ENCODE measurements at places on chromosomes 13 and 19.

GRCh38 chr13:106151056-106151699 is 384.3 kb downstream of the EFNB2 start:
- peaks cover 3% of the 10 kb centered on the region for H3K4me1 ChIP-seq
- no peaks in the 10 kb centered on the region for H3K27me3 ChIP-seq
- H3K36me3 ChIP-seq, result no peaks in the 10 kb centered on the region
- no peak overlapping the region for H3K27ac ChIP-seq
- no peak for DNase-seq

DNA sequence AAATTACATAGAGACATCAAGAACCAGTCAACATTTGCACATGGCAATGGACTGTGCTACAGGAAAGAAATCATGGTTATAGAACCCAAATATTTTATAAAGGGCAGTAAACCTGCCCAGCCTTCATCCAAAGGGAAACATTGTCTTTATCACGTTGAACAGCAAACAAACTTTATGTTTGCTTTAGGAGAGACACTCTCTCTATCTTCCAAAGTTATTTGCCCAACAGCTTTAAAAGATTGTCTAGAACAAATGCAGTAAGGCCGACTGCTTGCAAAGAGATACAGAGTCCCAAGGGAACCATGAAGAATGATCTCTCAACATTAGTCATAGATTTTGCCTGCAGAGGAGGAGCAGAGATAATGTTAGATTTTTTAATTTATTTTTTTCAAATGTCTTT is 1323.5 kb upstream of the SLC10A2 start:
- DNase-seq, result no peak
- no peaks in the 10 kb centered on the region for H3K36me3 ChIP-seq
- H3K27ac ChIP-seq, result no peak overlapping the region
- no peaks in the 10 kb centered on the region for H3K27me3 ChIP-seq

DNA sequence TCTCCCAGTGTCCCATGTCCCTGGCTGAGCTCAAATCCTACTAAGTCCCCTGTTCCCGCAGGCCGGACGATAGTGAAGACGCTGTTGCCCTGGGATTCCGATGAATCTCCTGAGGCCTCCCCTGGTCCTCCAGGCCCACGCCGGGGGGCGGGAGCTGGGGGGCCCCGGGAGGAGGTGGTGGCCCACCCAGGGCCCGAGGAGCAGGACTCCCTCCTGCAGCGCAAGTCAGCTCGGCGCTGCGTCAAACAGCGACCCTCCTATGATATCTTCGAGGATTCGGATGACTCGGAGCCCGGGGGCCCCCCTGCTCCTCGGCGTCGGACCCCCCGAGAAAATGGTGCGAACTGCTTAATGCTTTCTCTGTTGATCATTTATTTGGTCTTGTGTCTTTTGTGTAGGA is 5.9 kb downstream of the KMT2B start:
- no peak for DNase-seq
- H3K4me3 ChIP-seq, result no peak overlapping the region
- no peak overlapping the region for H3K27ac ChIP-seq
- no peaks in the 10 kb centered on the region for H3K4me1 ChIP-seq
- peaks cover 56% of the 10 kb centered on the region for H3K36me3 ChIP-seq
- H3K27me3 ChIP-seq, result no peaks in the 10 kb centered on the region

GRCh38 chr19:29882719-29883105 is 59.3 kb upstream of the URI1 start:
- H3K36me3 ChIP-seq, result no peaks in the 10 kb centered on the region
- no peaks in the 10 kb centered on the region for H3K27me3 ChIP-seq
- H3K4me3 ChIP-seq, result no peak overlapping the region

DNA sequence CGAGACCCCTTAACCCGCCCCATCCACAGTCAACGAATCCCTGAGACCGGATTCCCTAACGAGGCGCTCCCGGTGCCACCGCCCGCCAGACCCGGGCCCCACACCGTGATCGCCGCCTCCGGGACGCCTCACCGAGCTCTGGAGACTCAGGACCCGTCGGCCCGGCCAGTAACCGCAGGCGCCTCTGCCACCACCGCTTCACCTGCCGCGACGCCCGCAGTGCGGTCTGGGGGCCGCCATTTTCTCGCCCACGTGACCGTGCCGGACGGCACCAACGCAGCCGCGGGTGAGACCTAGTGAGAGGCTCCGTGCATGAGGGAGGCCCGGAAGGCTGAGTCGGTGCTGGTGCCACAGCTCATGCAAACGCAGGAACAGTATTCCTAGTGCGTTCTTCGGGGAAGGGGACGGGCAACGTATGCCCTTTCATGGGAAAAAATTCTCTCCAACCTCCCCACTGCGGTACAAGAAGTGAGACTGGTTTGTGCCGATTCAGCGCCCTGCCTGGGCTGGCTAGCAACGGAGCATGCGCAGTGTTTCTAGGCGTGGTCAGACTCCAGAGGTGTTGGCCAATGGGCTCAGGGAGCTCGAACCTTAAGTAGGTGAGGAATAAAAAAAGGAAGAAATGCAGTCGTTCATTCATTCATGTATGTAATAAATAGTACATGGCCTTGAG is at the start of gene DOHH:
TSS of gene DOHH (minus strand) at position 246 of the 673 bp plus-strand sequence. CDS start 3,860 bp downstream, outside the sequence.
- H3K4me1 ChIP-seq, result no peaks in the 10 kb centered on the region
- H3K27me3 ChIP-seq, result no peaks in the 10 kb centered on the region
- no peak within 1 kb of the TSS for H3K27ac ChIP-seq
- DNase-seq, result peak; percentile 97
- peaks cover 5% of the 10 kb centered on the region for H3K36me3 ChIP-seq
- peak within 1 kb of the TSS; percentile 94 for H3K4me3 ChIP-seq

DNA sequence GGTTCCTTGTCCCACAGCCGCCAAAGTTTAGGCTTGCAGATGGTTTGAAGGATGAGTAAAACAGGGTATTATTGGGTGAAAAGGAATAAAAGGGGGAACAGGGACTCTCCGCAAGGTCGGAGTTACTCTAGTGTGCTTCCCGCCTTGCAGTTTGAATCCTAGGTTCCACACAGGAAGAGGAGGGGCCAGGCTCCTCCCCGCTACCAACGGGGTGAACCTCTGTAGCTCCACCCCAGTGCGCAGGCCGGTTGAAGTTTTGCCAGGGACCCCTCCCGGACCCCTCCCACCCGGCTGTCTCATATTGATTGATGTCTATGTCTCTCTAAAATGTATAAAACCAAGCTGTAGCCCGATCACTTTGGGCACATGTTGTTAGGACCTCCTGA is 11.6 kb upstream of the GTF2F2 start:
- H3K27ac ChIP-seq, result no peak overlapping the region
- DNase-seq, result no peak
- peaks cover 3% of the 10 kb centered on the region for H3K4me1 ChIP-seq
- H3K4me3 ChIP-seq, result no peak overlapping the region
- no peaks in the 10 kb centered on the region for H3K36me3 ChIP-seq

DNA sequence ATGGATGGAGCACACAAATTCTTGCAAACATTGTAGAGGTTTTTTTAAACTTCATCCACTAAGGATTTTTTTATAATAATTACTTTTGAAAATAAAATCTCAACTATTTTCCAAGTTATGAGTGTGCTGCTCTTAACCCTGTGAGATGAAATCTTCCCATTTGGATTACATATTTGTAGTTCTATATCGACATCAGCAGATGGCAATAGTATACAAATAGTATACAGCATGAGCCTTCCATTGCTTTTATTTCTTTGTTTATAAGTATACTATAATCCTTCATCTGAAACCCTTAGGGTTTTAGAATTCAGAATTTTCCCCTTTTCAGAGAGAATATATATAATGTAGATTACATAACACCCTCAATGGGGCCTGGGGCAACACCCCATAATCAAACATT is 70.5 kb downstream of the GJA3 start:
- H3K27ac ChIP-seq, result no peak overlapping the region
- DNase-seq, result no peak
- no peaks in the 10 kb centered on the region for H3K4me1 ChIP-seq
- H3K4me3 ChIP-seq, result no peak overlapping the region
- H3K27me3 ChIP-seq, result no peaks in the 10 kb centered on the region

GRCh38 chr13:67776151-67776550 is 546.0 kb upstream of the PCDH9 start:
- DNase-seq, result no peak
- no peaks in the 10 kb centered on the region for H3K4me1 ChIP-seq
- no peak overlapping the region for H3K27ac ChIP-seq
- H3K27me3 ChIP-seq, result no peaks in the 10 kb centered on the region
- H3K36me3 ChIP-seq, result no peaks in the 10 kb centered on the region

GRCh38 chr13:93767180-93767916 is 540.7 kb downstream of the GPC6 start:
- no peaks in the 10 kb centered on the region for H3K4me1 ChIP-seq
- no peak overlapping the region for H3K4me3 ChIP-seq
- no peaks in the 10 kb centered on the region for H3K36me3 ChIP-seq
- no peak overlapping the region for H3K27ac ChIP-seq

- no peaks in the 10 kb centered on the region for H3K4me1 ChIP-seq
- H3K36me3 ChIP-seq, result no peaks in the 10 kb centered on the region
- H3K27ac ChIP-seq, result no peak overlapping the region
- H3K27me3 ChIP-seq, result no peaks in the 10 kb centered on the region
- no peak for DNase-seq
Measured at GRCh38 chr13:83618966-83619365, 263.3 kb downstream of the SLITRK1 start.

DNA sequence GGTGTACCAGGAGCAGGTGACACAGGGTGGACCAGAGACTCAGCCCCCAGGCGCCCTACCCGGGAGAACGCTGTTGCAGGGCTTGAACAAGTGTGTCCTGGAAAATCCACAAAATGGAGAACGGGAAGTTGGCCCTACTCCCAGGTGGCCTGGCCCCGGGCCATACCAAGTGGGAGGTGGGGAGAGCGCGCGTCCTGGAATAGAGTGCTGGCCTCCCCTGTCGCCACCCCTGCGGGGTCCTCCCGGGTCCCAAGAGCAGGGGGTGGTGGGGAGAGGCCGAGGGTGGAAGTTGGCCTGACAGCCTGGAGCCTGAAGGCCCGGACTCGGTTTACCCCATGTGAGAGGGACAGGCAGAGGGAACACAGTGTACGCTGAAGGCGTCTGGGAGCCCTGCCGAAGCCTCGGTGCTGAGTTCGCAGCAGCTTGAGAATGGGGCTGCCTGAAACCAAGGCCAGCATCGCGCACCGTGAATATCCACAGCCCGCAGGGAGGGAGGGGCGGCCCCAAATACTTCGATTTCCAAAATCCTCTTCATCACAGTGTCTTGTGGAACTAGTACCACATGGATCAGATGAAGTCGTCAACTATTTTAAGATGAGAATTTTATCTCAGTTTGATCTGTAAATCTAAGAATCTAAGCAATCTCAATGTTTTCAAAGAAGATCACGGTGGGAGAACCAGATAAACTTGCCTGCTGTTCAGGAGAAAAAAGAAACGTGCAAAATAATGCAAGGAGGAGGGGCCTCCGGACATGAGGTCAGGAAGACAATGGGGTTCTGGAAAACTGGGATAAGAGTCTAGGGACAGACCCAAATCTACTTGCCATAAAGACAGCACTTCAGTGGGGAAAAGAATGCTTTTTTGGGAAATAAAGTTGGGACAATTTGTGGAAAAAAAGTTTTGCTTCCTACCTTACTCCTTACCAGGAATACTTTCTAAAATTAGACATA is 10.4 kb upstream of the KLF16 start:
- no peaks in the 10 kb centered on the region for H3K27me3 ChIP-seq
- peaks cover 7% of the 10 kb centered on the region for H3K36me3 ChIP-seq
- no peak overlapping the region for H3K27ac ChIP-seq
- DNase-seq, result no peak
- H3K4me3 ChIP-seq, result no peak overlapping the region

GRCh38 chr13:107576430-107576829 is 638.9 kb downstream of the LIG4 start:
- no peak overlapping the region for H3K27ac ChIP-seq
- no peak for DNase-seq
- H3K4me3 ChIP-seq, result no peak overlapping the region
- H3K36me3 ChIP-seq, result no peaks in the 10 kb centered on the region

GRCh38 chr13:21511849-21512248 is 52.7 kb upstream of the ZDHHC20 start:
- no peaks in the 10 kb centered on the region for H3K36me3 ChIP-seq
- no peak overlapping the region for H3K27ac ChIP-seq
- no peaks in the 10 kb centered on the region for H3K27me3 ChIP-seq

DNA sequence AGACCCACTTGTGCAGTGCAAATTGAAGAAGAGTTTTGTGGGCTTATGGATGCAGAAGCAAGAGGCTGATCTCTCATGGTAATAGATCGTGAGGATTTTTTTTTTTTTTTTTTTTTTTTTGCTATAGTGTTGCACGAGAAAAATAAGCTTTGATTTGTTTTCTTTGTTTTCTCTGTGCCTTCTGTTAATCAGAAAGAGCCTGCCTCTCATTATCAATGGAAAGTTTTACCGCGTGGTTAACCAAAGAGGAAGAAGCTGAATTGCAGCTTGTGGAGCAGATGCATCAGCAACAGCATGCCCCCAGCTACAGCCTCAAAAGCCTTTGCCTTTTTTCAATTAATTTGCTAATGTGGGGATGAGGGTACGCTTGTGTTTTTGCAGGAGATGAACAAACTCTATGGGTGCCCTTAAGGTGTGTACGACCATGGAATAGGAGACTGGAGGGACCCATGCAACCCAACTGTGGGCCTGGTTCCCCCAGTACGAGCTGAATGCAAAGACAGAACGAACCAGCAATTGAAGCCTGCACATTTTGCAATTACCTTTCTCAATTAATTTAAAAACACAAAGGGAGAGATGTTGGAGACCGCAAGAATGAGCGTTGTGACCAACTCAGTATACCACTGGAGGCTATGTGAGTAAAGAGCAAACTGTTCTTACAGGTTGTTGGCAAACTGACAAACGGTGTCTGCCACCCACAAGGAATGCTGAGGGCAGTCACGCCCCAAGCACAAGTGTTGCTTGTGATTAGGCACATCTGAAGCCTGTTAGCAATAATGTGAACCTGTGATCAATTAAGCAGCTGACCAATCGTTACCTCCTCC is 58.6 kb upstream of the SPRY2 start:
- H3K4me3 ChIP-seq, result no peak overlapping the region
- no peak overlapping the region for H3K27ac ChIP-seq
- no peaks in the 10 kb centered on the region for H3K36me3 ChIP-seq
- no peaks in the 10 kb centered on the region for H3K4me1 ChIP-seq
- H3K27me3 ChIP-seq, result no peaks in the 10 kb centered on the region

DNA sequence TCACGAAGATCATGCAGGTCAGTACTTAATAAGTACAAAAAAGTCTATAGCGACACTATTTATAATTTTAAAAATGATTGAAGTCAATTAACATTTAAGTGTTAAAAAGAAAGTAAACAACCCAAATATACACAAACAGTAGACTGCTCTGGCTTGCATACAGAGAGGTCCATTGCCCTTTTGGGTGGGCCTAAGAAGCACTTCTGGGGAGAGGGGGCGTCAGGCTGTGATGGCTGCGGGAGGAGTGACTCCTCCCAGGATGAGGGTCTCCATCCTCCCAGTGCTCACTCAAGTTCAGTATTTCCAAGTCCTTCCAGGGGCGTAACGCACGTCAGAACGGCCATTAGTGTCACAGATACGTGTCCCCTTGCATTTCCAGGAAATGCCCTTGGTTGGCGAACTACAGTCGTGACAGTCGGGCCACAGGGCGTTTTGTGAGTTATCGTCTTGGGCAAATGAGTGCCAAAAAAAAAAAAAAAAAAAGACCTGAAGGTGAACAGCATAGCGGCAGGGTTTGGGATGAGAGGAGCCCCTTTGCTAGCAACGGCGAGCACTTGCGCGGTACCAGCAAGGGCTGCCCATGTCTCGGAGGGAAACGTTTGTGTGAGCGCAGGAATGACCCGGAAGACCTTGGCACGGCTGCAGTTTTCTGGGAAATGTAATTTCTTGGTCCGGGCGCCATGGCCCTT is at the start of gene SCGB2B2:
TSS of gene SCGB2B2 (minus strand) at position 463 of the 689 bp plus-strand sequence. CDS start 82,596 bp downstream, outside the sequence.
- H3K27ac ChIP-seq, result no peak within 1 kb of the TSS
- peak; percentile 39 for DNase-seq
- no peaks in the 10 kb centered on the region for H3K4me1 ChIP-seq
- peak within 1 kb of the TSS; percentile 85 for H3K4me3 ChIP-seq
- H3K27me3 ChIP-seq, result no peaks in the 10 kb centered on the region
- no peaks in the 10 kb centered on the region for H3K36me3 ChIP-seq

GRCh38 chr13:40158218-40158617 is 502.8 kb downstream of the COG6 start:
- no peaks in the 10 kb centered on the region for H3K4me1 ChIP-seq
- H3K4me3 ChIP-seq, result no peak overlapping the region
- H3K27me3 ChIP-seq, result no peaks in the 10 kb centered on the region
- no peaks in the 10 kb centered on the region for H3K36me3 ChIP-seq
- DNase-seq, result no peak
